ENCODE measurements at places on chromosomes 4 and X.

DNA sequence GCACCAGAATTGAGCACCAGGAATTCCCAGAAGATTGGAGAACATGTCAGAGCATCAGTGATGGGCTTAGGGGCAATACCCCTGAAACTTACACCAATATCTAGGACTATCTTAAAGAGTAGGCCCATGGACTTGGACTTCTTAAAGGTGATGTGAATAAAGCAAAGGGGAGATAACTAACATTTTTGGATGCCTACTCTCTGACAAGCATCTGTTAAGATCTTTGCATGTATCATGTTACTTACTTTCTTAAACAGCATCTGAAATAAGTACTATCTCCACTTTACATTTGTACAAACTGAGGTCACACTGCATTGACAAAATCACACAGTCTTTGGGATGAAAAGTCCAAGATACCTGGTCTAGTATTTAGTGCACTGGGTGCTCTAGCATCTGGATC lies 258.6 kb upstream of the ARSJ start:
- DNase-seq: no peak

DNA sequence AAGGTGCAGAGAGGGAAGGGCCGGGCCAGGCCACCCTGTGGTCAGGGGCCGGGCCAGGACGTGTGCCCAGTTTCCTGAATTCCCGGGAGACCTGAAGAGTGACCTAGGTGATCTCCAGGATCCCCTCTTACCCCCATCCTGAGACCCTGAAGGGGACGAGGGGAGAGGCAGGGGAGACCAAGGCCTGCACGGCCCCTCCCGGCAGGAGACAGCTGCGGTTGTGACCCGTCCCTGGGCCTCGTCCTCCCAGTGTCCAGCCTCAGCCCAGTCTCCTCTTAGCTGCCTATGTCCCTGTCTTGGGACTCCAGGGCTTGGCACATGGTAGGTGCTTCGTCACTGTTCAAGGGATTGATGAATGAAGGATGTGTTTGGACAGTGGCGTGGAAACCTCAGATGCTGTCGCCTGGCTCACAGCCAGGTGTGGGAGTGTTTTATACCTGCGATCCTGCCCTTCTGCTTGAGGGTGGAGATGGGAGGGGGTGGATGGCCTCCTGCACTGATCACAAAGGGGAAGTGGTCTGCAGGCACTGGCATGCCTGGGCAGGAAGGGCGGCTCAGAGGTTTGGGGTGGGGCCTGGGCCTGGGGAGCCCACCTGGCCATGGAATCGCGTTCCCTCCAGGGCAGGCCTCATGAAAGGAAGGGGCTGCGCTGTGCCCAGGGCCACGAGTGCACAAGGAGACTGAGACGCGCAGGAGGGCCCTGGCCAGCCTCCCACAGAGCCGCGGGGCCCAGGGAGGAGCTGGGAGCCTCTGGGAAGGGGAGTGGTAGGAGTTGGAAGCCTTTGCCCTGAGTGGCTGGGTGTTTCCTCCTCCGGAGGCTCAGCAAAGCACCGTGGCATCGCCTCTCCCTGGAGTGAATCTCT lies 6.9 kb downstream of the SH3TC1 start:
- DNase-seq: peak; percentile 43

GRCh38 chr4:52866734-52867133 lies 4.6 kb downstream of the RASL11B start:
- DNase-seq: no peak

GRCh38 chr4:87192145-87192919 lies 28.1 kb downstream of the KLHL8 start:
- no peak for DNase-seq

- no peak for DNase-seq
Observed at GRCh38 chr4:83536362-83537272, 709 bp downstream of the GPAT3 start.

DNA sequence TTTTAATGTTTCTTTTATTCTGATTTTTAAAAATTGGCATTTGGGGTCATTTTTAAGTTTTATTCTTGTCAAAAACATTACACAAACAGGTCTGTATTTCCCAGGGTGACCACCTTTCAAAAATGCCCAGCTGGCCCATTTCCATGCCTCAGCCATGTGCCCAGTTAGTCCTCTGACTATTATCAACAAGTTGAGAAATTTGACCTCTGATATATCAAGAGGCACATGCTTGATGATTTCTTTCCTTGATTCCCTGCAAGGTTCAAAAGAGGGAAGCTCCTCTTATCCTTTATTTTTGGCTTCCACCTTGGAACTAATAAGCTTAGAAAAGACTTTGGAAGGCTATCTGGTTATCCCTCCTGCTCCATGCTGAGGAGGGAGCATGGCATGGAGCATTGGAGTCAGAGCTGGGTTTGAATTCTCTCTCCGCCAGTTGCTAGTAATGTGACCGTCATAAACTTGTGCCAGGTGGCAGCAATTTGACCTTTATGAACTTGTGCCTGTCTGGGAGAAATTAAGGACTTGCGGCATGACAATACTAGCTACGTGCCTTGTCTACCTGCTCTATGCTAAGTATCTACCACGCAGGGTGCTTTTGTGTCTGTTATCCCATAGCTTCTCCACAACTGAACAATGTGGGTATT lies 122.4 kb upstream of the SLC4A4 start:
- DNase-seq: no peak

GRCh38 chr4:91298156-91298700 lies 1005.5 kb upstream of the GRID2 start:
- DNase-seq: no peak

DNA sequence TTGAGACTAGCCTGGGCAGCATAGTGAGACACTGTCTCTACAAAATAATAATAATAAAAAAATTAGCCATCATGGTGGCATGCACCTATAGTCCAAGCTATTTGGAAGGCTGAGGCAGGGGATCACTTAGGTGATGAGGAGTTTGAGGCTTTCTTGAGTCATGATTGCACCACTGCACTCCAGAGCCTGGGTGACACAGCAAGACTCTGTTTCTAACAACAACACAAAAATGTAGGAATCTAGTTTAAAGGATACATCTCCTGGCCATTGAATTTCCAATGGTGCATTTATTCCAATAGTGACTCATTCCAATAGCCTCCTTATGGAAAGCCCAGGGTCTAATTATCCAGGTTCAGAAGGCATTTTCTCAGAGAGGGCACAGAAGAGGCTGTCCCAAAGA lies 21.9 kb upstream of the HERC6 start:
- no peak for DNase-seq
